ENCODE measurements at places on chromosomes 2 and 18.

DNA sequence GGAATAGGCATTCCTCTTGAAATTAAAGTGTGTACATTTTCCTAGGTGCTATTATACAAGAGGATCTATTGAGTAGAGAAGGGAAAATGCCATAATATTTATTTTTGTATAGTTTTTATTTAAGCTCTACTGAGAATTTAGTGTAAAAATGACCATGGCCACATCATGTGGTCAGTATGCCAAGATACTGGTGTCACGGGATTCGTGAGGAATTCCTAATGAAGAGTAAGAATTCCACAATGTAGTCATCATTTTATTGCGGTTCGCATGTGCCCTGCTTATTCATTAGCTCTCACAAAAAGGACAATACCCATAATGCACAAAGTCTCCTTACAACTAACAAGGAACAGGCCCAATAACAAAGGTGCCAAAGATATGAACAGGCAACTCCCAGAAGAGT, 39.3 kb upstream of the PARD3B start:
- DNase-seq = no peak

DNA sequence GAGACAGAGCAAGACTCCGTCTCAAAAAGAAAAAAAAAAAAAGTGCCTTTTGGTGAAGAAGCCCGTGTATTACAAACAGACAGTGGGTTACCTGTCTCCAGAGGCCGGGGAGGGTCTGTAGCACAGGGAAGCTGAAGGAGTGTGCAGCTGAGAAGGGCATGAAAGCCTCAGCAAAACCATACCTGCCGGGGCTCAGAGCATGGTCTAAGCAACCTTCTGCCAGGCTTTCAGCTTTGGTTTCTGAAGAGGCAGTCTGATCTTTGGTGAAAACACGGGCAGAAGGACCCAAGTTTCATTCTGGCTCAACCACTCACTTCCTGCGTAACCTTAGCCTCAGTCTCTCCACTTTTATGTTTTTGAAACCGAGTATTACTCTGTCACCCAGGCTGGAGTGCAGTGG, 21.5 kb downstream of the SH2D6 start:
- no peak for DNase-seq

- DNase-seq = no peak
Measured at GRCh38 chr2:42090216-42090615, 42.4 kb downstream of the PKDCC start.

GRCh38 chr18:10751653-10752052, 225.8 kb downstream of the NAPG start:
- no peak for DNase-seq

GRCh38 chr2:230097841-230098240, 29.1 kb upstream of the SLC16A14 start:
- no peak for DNase-seq

GRCh38 chr18:2840521-2840920, 6.3 kb upstream of the EMILIN2 start:
- no peak for DNase-seq

DNA sequence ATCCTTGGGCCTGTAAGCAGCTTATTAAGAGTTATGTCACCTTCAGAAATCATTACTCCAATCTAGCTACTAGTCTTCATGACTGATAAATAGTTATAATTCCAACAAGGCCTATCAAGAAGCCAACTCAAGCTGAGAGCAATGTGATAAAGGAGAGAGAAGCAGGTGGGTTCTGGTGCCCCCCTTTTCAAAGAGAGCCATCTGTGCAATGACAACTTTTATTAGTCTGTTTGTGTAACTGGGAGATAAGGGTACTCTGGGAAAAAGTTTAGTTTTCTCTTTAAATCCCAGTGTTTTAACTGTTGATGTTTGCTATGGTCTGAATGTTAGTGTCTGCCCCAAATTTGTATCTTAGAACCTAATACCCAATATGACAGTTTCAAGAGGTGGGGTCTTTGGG, 60.6 kb downstream of the CCDC93 start:
- no peak for DNase-seq

- DNase-seq = no peak
Measured at GRCh38 chr2:239964399-239965185, 60.5 kb downstream of the NDUFA10 start.

DNA sequence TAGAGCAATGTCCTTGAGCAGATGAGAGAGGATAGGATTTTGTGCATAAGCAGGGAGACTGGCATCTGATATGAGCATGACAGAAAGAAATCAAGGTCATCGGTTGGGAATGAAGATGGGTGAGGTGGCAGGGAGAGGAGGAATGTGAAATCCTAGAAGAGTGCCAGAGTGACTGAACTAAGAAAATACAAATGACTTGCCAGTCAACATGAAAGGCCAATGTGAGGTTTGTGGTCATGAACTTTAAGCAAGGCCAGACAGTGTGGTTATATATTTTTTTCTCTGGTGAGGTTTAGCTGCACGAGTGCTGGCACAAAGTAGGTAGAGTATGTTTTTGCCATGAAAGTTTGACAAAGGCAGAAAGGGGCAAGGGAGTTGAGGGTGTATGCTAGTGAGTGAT, 21.2 kb downstream of the QPCT start:
- DNase-seq = no peak

DNA sequence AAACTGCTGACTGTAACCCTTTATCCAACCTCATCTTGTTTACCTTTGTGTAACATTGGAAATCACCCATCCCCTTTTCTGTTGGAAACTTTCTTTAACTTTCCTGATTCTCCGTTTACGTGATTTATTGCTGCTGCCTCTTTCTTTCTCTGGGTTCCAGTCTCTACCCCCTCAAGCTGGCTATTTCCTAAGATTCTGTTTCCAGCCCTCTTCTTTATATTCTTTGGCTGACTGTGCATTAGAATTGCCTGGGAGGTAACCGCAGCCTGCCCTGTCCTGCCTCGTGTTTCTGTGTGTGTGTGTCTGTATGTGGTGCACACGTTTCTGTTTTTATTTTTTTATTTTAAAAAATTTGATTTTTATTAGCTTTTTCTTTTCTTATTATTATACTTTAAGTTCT, 229.2 kb downstream of the PLCL1 start:
- no peak for DNase-seq
